CMK (cell line): ENCODE measurements at places on chromosomes 5 and 9.

- no peak for DNase-seq
Measured at GRCh38 chr9:83620841-83621636, 1.9 kb upstream of the IDNK start.

GRCh38 chr5:168967882-168968620, 332.9 kb downstream of the SLIT3 start:
- no peak for DNase-seq

DNA sequence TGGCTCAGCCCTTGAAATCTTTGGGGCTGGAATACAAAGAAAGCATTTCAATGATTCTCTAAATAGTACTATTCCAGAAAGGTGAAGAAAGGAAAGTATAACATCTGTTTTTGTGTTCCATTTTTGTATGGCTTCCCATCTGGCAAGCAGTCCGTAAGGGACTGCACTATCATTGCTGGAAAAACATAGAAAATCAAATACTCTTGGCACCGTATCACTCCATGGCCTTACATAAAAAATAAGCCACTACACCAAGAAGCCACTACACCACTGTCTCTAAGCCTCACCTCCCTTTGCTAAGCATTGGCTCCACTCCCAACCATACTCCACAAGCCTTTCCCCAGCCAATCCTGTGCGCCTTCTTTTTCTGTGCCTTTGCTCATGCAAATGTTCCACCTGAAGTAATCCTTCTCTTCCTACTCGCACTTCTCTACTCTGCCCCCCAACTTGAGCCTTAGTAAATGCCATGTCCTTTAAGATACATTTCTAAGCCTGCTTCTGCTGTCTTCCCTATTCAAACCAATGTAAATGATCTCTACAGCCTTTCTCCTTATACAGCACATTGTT, 454.6 kb upstream of the TUSC1 start:
- DNase-seq = no peak

DNA sequence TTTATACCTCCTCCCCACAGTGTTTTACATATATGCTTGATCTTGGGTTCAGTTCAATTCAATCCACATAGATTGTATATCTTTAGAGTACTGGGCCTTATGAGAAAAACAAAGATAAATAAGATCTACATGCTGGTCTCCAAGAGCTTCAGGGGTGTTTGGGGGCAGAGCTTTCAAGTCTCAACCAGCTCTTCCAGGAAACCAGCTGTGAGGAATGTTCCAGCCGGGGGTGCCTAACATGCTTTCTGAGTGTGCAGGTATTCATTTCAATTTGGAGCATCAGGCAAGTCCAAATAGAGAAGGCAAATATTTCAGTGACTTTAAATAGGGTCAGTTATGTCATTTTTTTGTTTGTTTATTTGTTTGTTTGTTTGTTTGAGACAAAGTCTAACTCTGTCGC, 5.7 kb upstream of the RAPGEF1 start:
- no peak for DNase-seq

DNA sequence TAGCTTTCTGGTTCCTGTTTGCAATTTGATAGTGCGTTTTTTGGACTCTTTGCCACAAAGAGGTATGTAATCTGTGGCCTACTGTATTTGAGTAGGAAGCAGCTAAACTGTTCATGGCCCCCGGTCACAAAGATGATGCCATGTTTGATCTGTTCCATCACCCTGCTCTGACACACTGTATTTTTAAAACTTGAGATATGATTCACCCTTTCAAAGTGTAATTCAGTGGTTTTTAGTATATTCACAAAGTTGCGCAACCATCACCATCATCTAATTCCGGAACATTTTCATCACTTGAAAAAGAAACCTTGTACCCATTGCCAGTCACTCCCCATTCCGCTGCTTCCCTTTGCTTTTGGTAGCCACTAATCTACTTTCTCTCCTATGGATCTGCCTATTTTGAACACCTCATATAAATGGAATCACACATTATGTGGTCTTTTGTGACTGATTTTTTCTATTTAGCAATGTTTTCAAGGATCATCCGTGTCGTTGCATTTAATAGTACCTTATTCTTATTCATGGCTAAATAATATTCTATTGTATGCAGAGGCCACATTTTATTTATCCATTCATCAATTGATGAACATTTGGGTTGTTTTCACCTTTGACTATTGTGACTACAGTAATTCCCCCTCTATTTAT, 141.6 kb downstream of the NR3C1 start:
- no peak for DNase-seq

GRCh38 chr9:97935276-97935675, 2.7 kb downstream of the HEMGN start:
- DNase-seq = no peak

GRCh38 chr9:75669721-75670120, 220.8 kb upstream of the PCSK5 start:
- DNase-seq = no peak

GRCh38 chr5:89095341-89095740, 212.4 kb upstream of the MEF2C start:
- DNase-seq = no peak

- DNase-seq = no peak
Measured at GRCh38 chr9:2622461-2623287, 1.1 kb downstream of the VLDLR start.

DNA sequence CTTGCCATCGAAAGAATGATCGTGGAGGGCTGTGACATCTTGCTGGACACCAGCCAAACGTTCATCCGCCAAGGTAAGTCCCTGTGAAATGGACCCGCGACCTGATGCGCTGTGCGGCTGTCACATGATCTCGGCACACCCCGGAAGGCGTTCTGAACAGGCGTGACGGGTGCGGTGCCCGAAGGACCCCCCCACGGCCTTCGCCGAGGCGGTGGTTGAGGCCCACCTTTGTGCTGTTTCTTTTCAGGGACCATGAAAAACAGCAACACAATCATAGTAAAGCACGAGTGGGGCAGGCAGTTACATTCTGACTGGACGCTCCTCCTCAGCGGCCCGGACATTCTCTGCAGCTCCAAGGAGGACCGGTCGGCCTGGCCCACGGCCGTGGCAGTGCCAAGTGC, 126.7 kb downstream of the RASGRF2 start:
- no peak for DNase-seq

- DNase-seq = no peak
Measured at GRCh38 chr5:5980538-5980895, 397.8 kb downstream of the MED10 start.

DNA sequence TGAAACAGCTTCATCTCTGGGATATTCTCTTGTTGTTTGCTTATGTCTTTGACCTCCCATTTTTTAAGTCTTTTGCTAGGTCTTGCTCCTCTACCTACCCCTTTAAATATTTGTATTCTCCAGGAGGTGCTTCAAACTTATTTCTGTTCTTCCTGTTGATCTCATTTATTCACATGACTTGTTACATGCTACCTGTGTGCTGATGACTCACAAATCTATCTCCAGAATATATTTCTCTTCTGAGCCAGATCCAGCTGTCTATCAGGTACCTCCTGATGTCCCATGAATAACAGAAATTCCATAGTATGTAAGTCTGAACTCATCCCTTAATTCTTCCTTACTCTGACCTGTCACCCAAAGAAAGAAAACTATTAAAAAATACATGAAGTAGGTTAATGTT, 11.0 kb downstream of the NIPBL start:
- no peak for DNase-seq

GRCh38 chr9:13444245-13445102, 165.0 kb upstream of the MPDZ start:
- DNase-seq = no peak

DNA sequence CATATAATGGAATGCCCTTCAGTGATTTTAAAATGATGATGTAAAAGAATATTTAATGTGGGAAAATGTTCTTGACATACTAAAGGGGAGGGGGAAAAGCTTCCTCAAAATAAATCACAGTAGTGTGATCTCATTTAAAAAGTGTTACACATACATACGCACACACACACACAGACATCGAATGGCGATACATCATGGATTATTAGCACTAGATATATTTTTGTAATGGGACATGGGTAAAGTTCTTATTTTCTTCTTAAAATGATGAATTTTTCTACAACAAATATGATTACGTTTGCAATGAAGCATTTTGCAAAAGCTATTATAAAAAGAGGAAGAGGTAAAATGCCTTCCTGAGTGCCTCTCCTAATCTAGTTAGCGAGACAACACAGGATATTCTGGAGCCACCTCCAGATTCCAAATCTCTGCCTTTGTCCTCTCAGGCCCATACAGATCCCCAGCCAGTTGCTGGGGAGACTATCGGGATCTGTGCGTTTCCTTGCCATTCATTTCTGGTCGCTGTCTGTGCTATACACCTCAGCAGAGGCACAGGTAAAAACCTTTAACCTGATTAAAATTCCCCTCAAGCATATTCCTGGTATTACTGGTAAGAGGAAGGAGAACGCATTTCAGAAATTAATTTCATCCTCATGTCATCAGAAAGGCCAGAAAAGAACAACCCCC, 69.6 kb downstream of the SLC28A3 start:
- no peak for DNase-seq

- DNase-seq = no peak
Measured at GRCh38 chr5:40552981-40553380, 126.7 kb upstream of the PTGER4 start.

DNA sequence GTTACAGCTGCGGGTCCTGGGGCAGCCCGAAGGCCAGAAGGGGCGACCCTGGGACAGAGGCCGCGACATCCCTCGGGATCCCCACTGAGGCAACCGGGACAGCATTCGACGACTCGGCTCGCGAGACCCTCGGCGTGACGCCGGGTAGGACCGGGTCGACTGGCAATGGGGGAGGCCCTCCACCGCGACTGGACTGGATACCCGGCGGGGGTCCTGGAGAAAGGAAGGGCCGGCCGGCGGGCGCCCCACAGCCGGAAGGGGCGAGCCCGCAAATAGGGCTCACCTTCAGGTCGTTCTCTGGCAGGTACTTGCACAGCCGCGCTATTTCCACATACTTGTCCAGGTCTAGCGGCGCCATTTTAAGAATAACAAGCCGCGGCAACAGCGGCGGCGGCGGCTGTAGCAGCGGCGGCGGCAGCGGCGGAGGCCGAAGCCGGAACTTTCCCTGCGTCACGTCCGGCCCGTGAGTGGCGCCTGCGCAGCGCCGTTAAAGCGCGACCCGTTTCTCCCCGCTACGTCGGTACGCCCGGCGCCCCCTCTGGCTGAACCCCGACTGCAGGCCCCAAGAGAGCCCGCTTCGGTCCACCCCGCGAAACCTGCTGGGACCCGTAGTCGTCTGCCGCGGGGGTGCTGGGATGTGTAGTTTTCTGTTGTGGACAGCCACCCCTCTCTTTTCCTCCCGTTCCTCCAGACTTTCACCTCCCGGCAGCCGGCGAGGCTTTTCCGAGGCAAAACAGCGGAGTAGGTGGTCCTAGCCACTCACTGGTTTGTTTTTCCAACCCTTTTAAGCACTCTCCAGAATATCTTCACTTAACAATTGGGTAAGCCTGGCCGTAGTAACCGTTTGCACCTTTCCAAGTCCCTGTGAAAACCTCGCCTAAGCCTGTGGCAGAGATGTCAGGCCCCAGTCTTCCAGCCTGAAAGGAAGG, at the start of gene PPP6C:
Gene PPP6C, minus strand, starts transcription at position 443 of the 929 bp plus-strand sequence. Its CDS starts 85 bp downstream, at position 358.
- DNase-seq = peak; percentile 90

DNA sequence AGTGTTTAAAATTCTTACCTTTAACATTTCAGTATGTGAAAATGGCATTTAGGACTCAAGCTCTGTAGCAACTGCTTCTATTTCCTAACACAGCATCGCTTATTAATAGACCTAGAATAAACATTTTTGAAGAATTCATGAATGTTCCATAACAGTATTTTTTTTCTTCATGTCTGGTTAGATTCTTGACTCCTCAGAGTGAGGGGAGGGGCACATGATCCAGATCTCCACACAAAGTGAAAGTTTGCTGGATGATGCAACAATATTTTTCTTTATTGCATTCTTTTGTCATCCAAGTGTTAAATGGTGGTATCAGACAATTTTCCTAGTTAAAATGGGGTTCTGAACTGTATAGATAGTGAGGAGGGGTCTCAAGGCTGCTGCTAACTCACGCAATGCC, 130.8 kb upstream of the MAN2A1 start:
- no peak for DNase-seq

DNA sequence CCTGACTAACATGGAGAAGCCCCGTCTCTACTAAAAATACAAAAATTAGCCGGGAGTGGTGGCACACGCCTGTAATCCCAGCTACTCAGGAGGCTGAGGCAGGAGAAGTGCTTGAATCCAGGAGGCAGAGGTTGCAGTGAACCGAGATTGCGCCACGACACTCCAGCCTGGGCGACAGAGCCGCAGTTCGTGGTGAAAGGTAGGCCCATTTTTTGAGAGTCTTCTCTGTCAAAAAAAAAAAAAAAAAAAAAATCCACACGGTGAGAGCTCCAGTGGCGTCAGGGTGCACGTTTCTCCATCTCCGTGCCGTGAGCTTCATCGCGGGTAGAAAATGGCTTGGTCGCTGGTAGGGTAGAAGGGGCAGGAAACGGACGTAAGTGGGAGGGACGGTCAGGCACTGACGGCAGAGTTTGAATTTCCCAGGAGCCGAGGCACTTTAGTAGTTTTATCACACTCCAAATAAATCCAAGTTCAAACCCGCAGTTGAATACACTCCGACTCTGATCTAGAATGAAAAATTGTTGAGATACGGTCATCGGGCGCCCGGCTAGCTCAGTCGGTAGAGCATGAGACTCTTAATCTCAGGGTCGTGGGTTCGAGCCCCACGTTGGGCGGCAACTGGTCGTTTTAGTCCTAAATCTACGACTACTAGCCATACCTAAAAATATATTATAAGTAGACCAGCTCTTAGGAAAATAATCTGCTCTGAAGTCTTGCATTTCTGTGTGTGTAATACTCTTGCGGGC, 2.4 kb upstream of the TRIM7 start:
- DNase-seq = no peak

DNA sequence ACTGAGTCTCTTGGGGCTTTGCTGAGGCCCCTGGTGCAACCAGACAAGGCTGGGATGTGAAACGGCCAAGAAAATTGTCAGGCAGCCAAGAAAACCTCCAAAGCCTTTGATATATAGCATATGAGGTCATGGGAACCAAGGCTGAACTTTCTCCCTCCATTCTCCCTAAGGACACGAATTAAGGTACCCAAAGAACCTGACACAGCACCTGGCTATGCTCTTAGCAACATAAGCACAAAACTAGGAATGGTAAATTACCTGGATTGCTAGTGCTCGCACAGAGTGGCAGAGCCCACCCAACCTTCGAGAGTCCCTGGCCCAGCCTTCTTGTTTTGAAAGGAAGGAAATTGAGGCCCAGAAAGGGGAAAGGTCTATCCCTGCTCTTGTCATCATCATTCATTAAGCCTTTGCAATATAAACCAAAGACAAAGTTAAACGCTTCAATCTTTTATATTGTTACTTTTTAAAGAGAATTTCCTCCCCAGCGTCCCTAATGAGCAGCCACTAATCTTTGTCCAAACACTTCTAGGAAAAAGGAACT, 220.0 kb upstream of the NR4A3 start:
- DNase-seq = no peak

- no peak for DNase-seq
Measured at GRCh38 chr9:137456061-137456863, 2.9 kb downstream of the NSMF start.

- DNase-seq = no peak
Measured at GRCh38 chr5:65796751-65797316, 74.8 kb downstream of the NLN start.

DNA sequence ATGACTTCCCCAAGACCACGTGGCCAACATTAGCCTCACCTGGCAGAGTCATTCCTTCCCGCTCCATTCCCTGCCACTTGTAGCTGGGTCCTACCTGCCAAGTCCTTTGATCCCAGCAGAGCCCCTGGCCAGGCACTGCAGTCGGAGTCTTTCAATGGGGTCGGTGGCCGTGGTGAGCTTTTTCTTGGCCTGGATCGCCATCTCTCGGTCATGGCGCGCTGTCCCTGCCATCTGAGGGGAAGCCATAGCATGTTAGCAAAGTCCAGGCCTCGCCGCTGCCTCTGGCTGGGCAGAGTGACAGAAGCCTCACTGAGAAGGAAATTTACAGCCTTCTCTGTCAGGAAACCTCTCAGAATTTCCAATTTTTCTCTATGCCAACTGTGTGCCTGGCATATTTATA, 17.5 kb downstream of the CAPSL start:
- DNase-seq = no peak
